ENCODE measurements at places on chromosomes 7 and 10.

DNA sequence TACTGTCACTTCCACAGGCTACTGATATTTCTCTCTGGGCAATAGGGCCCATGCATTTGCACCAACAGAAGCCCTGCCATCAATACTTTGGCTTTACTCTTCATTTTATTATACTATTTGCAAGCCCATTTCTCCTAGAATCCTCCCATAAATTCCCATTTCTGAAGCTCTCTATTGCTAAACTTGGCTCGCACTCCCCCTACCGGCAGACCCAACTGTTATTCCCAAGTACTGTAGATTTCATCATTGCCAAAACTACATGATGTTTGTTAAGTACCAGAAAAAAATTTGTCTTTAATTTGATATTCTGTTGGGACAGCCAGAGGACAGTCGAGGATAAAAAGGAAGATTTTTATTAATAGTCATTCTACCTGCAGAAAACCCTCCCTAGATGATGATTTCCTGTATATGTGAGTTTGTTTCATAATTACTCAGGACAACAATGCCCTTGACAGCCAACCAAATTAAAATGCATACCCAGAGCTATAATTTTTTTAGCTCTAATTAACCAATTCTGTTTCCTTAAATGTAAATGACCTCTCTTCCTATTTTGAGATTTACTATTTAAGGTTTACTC lies 298.6 kb downstream of the REEP3 start:
- no peak for DNase-seq

- no peak for DNase-seq
Measured at GRCh38 chr10:125095776-125096175, 64.6 kb downstream of the CTBP2 start.

GRCh38 chr10:129766611-129767550 lies 197.2 kb downstream of the EBF3 start:
- no peak for DNase-seq

GRCh38 chr7:35004531-35005095 lies 32.7 kb downstream of the DPY19L1 start:
- DNase-seq, result no peak

GRCh38 chr7:79093421-79093820 lies 360.0 kb downstream of the MAGI2 start:
- DNase-seq, result no peak

- DNase-seq, result no peak
Measured at GRCh38 chr7:81949306-81949705, 179.5 kb upstream of the HGF start.

GRCh38 chr10:101133489-101134298 lies 2.6 kb downstream of the TLX1 start:
- DNase-seq, result no peak

GRCh38 chr7:84800846-84801245 lies 386.0 kb downstream of the SEMA3D start:
- DNase-seq, result no peak

GRCh38 chr7:76057813-76058145 lies 9.9 kb downstream of the MDH2 start:
- DNase-seq, result no peak

- no peak for DNase-seq
Measured at GRCh38 chr7:133861876-133862275, 265.3 kb upstream of the LRGUK start.

- DNase-seq, result no peak
Measured at GRCh38 chr10:86690231-86690630, 21.9 kb downstream of the LDB3 start.

- no peak for DNase-seq
Measured at GRCh38 chr10:58618158-58618676, 105.5 kb downstream of the BICC1 start.

- DNase-seq, result no peak
Measured at GRCh38 chr10:19683356-19683755, 132.9 kb upstream of the PLXDC2 start.

DNA sequence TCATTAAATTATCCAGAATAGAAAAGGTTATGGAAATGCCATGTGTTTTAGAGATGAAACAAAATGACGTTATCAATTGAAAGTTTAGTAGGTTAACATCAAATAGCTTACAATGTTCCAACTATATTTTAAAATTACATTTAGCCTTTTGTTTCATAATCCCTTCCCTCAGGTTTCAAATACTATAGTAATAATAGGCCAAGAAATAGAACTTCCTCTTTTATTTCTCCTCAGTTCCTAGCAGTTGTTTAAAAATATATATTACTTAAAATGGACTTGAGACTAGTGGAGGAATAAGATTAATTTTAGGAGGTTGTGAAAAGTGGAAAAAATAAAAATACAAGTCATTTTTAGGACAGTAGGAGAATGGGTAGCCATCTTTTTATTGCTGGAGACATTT lies 16.4 kb upstream of the PDSS1 start:
- no peak for DNase-seq

DNA sequence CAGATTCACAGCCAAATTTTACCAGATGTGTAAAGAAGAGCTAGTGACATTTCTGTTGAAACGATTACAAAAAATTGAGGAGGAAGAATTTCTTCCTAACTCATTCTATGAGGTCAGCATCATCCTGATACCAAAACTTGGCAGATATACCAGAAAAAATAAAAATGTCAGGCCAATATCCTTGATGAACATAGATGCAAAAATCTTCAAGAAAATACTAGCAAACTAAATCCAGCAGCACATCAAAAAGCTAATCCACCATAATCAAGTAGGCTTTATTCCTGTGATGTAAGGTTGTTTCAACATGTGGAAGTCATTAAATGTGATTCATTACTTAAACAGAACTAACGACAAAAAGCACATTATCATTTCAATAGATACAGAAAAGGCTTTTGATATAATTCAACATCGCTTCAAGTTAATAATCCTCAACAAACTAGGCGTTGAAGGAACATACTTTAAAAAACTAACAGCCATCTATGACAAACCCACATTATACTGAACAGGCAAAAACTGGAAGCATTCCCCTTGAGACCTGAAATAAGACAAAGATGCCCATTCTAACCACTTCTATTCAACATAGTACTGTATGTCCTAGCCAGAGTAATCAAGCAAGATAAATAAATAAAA lies 807.7 kb upstream of the ZWINT start:
- DNase-seq, result no peak

GRCh38 chr10:124132876-124133275 lies 39.5 kb upstream of the CHST15 start:
- DNase-seq, result no peak

DNA sequence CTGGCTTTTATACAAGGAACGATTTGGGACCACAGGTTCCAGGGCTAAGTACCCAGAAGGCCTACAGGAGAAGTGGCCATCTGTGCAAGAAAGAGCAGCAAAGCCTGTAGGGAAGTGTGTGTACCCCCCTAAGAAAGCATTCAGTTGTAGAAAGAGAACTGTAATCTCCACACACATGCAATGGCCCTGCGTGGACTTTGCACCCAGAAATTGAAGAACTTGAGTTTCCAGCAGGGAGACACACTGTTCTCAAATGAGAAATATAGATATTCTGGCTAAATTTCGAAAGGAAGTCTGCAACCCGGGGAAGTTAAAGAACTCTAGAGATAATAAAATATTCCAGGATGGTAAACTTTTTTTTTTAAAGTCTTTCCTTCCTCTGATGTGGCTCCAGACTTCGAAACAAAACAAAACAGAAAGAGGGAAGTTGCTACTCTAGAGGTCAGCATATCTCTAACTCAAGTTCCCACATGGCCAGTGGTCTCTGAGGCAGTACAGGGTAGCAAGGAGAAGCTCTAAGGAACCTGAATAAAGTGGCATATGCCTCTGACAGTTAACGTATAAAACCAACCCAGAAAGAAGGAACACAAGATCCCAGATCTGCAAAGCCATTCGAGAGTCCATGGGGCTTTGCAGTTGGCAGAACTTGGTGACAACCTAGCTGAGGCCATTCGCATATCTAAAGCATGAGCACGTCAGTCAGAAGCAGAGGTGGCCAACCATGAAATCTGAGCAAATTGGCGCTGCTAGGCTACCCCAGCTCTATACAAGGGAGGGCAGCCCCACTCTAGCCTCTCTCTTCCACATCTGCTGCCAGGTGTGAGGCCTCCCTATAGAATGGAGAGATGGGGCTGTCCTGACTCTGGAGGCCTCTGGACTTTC lies 56.6 kb downstream of the ELMO1 start:
- no peak for DNase-seq

DNA sequence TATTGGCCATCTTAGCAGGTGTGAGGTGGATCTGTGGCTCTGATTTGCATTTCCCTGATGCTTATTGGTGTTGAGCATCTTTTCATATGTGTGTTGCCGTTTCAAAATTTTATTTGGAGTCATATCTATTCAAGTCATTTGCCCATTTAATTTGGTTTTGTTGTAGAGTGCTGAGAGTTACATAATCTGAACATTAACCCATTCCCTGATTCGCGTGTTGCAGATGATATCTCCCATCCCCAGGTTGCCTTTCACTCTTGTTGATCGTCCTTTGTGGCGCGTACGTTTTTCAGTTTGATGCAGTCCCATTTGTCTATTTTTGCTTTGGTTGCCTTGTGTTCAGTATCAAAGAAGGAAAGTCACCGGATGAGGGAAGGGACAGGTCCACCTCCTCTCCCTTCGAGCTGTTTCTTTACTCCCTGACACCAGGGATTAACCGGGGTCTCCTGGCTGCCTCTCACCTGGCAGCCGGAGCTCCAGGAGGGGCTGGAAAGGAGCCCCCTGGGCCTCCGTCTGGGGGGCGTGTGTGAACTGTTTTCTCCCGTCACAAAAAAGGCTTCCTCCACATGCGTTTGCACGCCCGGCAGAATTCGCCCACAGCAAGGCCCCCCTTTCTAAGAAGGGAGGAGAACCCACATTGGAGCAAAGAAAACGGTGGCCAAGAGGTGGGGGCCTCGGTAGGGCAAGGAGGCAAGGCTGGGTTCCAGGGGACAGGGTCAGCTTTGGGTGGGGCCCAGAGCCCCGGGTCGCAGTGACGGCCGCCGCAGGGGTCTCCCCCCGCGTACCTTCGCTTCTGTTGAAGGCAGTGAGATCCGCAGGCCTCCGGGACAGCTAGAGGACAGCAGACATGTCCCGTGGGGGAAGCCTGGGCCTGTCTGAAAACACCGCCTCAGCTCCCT lies 8.3 kb downstream of the MNX1 start:
- no peak for DNase-seq

- DNase-seq, result no peak
Measured at GRCh38 chr10:128365156-128365725, 239.0 kb upstream of the MKI67 start.

- no peak for DNase-seq
Measured at GRCh38 chr10:14698111-14698828, 76.4 kb downstream of the FAM107B start.

DNA sequence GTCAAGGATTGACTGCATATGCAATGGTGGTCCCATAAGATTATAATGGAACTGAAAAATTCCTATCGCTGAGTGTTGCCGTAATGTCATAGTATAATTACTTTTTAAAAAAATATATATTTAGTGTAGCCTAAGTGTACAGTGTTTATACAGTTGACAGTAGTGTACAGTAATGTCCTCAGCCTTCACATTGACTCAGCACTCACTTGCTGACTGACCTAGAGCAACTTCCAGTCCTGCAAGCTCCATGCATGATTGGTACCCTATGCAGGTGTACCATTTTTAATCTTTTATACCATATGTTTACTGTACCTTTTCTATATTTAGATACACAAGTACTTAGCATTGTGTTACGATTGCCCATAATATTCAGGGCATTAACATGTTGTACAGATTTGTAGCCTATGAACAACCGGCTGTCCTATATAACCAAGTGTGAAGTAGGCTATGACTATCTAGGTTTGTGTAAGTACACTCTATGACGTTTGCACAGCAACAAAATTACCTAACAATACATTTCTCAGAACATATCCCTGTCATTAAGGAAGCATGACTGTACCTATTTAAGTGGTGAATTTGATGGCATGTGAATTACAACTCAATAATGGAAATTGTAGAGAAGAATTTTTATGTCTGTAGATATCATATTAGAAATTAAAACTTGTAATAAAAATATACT lies 40.9 kb downstream of the CCNY start:
- no peak for DNase-seq

- no peak for DNase-seq
Measured at GRCh38 chr10:113232928-113233511, 283.0 kb downstream of the TCF7L2 start.

Measured in activated T-helper 1 cell treated with anti-CD3 and anti-CD28 coated beads, Interleukin-2, amount 50 U/mL, for 16 hours (primary cell).